Activated T-helper 9 cell treated with anti-CD3 and anti-CD28 coated beads, Interleukin-2, amount 50 U/mL, for 16 hours (primary cell): ENCODE measurements at places on chromosomes 16 and 17.

DNA sequence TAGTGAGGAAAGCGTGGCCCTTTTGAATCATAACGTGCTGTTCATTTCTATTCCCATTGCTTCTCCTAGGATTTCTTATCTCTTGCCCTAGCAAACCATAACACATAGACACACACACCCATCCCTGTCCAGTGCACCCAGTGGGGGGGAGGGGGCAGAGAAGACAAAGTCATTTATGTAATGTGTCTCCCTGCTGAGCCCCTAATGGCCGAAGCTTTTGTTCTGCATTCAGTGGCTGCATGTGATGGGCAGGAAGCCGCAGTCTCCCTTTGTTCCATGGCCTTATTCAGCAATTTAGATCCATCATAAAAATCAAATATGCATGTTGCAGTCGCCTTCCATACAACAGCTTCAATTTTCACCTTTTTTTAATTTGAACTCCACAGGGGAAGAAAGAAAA lies 325.4 kb downstream of the ZFHX3 start:
- DNase-seq = no peak

DNA sequence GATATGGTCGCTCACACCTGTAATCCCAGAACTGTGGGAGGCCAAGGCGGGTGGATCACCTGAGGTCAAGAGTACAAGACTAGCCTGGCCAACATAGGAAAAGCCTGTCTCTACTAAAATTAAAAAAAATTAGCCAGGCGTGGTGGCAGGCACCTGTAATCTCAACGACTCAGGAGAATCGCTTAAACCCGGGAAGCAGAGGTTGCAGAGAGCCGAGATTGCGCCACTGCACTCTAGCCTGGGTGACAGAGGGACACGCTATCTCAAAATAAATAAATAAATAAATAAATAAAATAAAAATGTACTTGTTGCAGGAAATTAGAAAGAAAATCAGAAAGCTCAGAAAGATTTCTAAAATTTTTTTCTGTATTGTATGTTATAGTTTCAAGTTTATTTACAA lies 113.9 kb downstream of the LITAF start:
- DNase-seq = no peak

- DNase-seq = no peak
Measured at GRCh38 chr16:31074814-31075183, 577 bp downstream of the ZNF646 start.

DNA sequence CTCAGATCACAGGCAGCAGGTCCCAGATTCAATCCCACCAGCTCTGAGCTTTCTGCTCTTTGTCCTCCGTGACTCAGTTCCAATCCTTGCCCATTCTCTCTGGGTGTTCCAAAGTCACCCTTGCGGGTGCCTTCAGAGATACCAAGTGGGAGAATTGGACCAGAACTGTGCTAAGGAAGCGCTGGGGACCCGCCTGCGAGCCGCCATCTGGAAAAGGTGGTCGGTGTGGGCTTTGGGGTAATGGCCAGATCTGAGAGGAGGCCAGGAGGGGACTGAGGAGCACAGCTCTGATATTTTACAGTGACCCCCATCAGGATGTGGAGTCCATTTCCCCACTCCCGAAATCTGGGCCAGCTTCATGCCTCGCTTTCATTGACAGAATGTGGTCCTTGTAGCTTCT lies 152.6 kb downstream of the SDK2 start:
- DNase-seq = no peak

GRCh38 chr17:77837917-77838316 lies 120.6 kb upstream of the TNRC6C start:
- no peak for DNase-seq

DNA sequence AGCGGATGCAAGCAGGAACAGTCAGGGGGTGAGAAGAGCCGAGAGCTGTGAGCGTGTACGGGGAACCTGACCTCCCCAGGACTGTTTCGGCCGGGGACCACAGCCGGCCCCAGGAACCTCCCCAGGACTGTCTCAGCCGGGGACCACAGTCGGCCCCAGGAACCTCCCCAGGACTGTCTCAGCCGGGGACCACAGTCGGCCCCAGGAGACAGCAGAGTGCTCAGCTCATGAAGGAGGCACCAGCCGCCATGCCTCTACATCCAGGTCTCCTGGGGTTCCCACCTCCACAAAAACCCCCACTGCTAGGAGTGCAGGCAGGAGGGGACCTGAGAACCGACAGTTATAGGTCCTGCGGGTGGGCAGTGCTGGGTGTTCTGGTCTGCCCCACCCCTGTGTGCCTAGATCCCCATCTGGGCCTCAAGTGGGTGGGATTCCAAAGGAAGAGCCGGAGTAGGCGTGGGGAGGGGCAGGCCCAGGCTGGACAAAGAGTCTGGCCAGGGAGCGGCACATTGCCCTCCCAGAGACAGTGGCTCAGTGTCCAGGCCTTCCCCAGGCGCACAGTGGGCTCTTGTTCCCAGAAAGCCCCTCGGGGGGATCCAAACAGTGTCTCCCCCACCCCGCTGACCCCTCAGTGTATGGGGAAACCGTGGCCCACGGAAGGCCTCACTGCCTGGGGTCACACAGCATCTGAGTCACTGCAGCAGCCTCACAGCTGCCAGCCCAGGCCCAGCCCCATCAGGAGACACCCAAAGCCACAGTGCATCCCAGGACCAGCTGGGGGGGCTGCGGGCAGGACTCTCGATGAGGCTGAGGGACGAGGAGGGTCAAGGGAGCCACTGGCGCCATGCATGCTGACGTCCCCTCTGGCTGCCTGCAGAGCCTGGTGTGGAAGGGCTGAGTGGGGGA lies 4.3 kb downstream of the RHBDF1 start:
- DNase-seq = no peak

DNA sequence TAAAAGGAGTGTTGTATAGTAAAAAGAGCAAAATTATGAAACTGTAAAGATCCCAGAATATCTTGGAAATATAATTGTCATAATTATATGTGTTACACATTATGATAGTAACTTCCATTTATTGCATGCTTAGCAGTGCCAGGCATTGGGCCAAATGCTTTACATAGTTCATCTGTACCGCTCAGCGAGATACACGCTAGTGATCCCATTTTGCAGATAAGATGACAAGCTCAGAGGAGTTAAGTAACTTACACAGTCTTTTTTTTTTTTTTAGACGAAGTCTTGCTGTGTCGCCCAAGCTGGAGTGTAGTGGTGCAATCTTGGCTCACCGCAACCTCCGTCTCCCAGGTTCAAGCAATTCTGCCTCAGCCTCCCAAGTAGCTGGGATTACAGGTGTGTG lies 6.8 kb upstream of the EZH1 start:
- DNase-seq = no peak

- DNase-seq = no peak
Measured at GRCh38 chr17:43453331-43453812, 30.4 kb upstream of the DHX8 start.

- DNase-seq = no peak
Measured at GRCh38 chr16:23896832-23897821, 61.3 kb downstream of the PRKCB start.

DNA sequence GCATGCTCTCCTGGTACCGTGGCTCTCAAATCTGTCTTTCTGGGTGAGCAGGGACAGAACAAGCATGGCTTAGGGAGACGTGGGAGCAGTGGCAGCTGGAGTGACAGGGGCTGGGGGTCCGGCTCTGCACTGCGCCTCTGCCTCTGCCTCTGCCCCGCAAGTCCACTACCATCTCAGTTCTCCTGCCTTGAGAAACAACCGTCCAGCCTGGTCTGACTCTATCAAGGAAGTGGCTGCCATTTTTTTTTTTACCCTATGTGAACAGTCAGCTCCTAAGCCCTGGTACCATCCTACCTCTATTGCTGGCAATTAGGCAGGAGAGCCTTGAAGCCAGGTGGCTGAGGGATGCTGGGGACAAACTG lies 16.1 kb downstream of the HIC1 start:
- DNase-seq = no peak

GRCh38 chr17:49218941-49219913 lies 8.7 kb downstream of the ABI3 start:
- DNase-seq = no peak

- no peak for DNase-seq
Measured at GRCh38 chr16:46428108-46429061, 192.8 kb downstream of the SHCBP1 start.

DNA sequence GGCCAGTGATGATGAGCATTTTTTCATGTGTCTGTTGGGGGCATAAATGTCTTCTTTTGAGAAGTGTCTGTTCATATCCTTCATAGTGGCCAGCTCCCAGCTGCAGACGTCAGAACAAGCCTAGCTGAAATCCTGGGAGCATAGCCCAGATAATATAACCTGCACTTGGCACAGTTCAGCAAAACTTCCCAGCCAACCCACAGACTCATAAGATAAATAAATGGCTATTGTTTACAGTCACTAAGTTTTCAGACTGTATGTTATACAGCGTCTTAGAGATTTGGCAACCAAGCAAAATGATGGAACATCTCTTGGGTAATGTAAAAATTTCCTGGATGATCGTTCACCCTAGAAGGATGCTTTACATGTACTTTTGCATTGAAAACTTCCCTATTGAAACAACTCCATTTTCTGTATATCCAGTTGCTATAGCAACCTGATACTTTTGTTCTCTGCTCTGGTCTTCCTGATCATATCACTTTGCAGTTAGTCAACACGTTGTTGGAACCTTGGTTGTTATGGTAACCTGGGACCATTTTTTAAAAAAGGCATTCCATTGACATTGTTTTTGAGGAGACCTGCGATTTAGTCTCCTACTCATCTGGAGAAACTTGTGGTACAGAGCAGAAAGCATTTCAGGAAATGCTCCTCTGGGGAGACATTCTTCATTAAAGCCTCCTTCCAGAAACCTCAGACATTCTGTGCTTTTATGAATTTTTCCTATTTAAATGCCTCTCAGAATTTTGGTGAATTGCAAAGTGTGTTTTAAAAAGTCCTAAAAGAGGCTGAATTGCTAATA lies 378.7 kb downstream of the HS3ST4 start:
- no peak for DNase-seq

- DNase-seq = no peak
Measured at GRCh38 chr17:75791254-75791653, 6.6 kb downstream of the UNK start.

DNA sequence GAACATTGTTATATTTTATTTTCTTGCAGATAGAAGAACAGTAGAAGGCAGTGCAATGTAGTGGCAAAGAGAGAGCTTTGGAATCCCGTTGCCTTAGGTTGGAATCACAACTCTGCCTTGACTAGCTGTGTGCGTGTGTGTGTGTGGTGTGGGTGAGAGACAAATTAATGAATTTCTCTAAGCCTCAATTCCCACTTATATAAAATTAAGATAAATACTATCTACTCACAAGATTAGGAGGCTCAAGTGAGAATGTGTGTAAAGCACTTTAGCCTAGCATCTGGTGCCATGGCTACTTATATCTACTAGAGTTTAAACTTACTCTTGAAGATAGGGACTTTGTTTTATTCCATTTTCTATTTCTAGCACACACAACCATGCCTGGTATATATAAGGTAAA lies 12.8 kb downstream of the CPD start:
- no peak for DNase-seq

DNA sequence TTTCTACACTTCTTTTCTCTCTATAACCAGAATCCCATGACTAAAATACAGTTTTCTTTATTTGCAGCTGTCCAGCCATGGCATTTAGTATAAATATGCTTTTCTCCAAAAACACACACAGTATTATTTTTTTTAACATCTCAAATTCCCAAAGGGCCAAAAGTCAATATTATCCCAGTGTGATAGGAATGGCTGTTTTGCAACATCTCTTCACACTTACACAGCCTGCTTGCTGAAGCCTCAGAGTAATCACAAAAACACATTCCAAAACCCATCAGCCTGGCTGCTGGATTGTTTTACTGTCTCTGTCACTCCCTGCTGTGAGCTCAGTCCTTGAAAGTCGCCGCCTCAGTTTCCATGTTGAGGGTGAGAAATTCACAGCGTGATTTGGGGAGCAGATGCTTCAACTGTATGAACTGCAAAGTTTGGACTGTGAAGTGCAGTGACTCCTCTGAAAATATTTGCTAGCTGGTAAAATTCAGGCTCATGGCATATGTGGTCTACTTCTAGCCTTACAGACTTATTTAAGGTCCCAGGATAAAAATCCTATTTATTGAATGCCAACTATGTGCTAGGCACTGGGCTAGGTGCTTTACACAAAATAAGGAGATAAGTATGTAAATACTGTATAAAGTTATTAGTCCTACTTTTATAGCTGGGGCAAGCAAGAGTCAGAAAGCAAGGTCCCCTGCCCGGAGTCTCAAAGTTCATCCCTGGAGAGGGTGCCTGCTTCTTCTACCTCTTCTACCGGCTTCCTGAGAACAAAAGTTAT lies 116.5 kb downstream of the SOCS1 start:
- DNase-seq = no peak

GRCh38 chr17:31672161-31672819 lies 186.8 kb downstream of the COPRS start:
- DNase-seq = no peak

- DNase-seq = no peak
Measured at GRCh38 chr16:27264151-27264550, 4.4 kb downstream of the NSMCE1 start.

- no peak for DNase-seq
Measured at GRCh38 chr16:80045861-80046260, 445.3 kb upstream of the MAF start.

GRCh38 chr17:78995022-78995760 lies 14.4 kb downstream of the CANT1 start:
- no peak for DNase-seq

GRCh38 chr16:55913716-55914115 lies 38.5 kb upstream of the CES5A start:
- DNase-seq = no peak

GRCh38 chr17:42276359-42276608 lies at the start of gene STAT5B:
Gene STAT5B, minus strand, starts transcription at chr17:42276391. Its CDS starts 44,264 bp downstream, at chr17:42232127.
- DNase-seq = peak; percentile 46

GRCh38 chr16:51877686-51878085 lies 669.3 kb downstream of the TOX3 start:
- DNase-seq = no peak

GRCh38 chr16:28011971-28012445 lies 51.5 kb downstream of the GSG1L start:
- no peak for DNase-seq

DNA sequence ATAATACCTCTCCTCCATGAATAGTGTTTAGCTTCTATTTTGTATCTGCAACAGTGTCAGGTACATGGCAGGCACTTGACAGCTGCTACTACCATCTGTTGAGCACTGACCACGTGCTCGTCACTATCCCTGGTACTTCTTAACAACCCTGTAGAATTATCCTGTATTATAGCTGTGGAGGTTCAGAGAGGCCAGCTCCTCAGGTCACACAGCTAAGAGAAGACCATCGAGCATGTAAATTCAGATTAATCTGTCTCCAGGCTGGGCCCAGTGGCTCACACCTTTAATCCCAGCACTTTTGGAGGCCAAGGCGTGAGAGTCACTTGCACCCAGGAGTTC lies 26.3 kb downstream of the WSB1 start:
- DNase-seq = no peak
